ENCODE measurements at places on chromosomes 12 and 14. TPM values are rescaled to one million over a fixed set of nuclear protein-coding genes. Genes with fewer than 3 reads are reported as not detected.
A peak's percentile ranks its signal among the peaks of the same experiment; 100 is the strongest.

The ZDHHC22 gene
- 77.3 TPM for total RNA-seq

DNA sequence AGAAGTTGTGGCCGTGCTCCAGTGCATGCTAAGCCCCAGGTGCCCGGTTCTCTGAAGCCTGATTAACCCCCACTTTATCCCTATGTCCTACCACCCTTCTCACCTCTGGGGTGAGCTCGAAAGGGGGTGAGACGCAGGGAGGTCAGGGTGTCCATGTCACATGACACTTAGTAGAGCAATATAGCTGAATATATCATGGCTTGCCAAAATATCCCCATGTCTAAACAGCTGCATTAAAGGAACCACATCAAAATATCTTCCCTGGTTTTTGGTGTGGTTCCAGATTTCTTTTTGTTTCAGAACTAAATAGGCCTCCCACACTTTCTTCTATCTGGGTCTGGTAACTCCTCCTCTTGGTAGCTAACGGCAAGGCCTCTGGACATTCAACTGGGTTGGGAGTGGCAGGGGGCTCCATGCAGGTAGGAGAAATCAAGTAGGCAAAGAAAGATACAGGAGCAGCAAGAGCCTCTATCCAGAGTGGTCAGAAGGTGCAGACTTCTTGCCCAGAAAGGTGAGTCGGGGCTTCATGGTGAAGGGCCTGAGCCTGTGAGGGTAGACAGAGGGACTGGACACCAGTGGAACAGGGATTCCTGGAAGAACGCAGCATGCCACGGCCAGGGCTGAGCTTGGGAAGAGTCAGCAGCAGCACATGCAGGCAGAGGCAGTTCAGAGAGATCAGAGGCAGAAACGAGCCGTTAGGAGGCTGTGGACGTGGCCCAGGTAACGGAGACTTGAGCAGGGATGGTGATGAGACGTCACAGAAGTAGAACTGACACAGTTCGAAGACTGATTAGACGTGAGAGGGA lies 202.8 kb upstream of the DIO3 start:
- DNase-seq, result no peak

The WASHC4 gene
- total RNA-seq, result 75.4 TPM

The PRB2 gene
- not detected for total RNA-seq

The MOK gene
- total RNA-seq, result 6.5 TPM

- DNase-seq, result peak; percentile 46
Observed at GRCh38 chr14:75941030-75941429, 40.8 kb downstream of the TGFB3 start.

GRCh38 chr14:101113835-101114725 lies 210.6 kb upstream of the RTL1 start:
- DNase-seq, result no peak

The RNASE7 gene
- not detected for total RNA-seq

DNA sequence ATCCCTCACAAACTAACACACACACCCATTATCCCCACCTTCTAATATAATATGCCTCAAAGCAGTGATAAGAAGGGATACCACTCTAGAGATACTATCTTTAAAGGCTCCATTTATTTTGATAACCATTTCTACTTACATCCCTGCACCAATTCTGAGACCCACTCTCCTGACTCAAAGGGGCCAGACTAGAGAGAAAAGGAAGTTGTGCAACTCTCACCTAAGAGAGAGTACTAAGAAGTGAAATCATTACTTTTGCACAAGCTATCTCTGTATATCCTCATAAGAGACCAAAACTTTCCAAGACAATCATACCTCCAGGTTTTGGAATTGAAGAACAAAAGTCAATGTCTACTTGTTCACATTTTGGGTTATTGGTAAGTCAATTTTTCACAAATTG lies 45.4 kb upstream of the USP15 start:
- DNase-seq, result no peak

- DNase-seq, result no peak
Observed at GRCh38 chr14:80350707-80351106, 139.4 kb upstream of the DIO2 start.

DNA sequence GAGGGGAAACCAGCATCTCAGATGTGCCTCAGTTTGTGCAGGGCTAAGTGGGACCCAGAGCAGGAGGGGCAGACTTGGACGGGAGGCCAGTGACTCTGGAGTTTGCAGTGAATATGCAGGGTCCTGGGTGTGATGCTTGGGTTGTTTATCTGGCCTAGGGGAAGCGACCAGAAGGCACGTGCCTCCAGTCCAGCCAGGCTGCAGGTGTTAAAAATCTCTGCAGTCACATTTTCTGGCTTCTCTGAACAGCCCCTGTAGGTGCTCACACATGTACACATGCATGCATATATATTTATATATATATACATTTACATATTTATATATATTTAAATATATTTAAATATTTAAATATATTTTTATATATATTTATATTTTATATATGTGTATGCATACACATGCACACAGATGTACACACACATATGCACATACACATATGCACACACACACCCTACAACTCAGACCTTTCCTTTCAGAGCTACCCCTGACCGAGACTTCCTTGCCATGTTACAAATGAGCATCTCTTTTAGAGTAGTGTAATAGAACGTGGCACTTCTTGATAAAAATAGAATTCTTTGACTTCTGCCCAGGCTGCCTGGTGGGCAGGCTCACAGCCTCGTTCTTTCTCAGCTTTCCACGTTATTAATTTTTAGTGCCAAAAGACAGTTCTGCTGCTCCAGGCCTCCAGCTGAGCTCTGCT lies 26.8 kb upstream of the TCL1B start:
- DNase-seq, result no peak

- DNase-seq, result no peak
Observed at GRCh38 chr12:90398285-90398836, 556.6 kb downstream of the CCER1 start.

GRCh38 chr14:69505338-69506240 lies 21.1 kb downstream of the PLEKHD1 start:
- DNase-seq, result no peak

DNA sequence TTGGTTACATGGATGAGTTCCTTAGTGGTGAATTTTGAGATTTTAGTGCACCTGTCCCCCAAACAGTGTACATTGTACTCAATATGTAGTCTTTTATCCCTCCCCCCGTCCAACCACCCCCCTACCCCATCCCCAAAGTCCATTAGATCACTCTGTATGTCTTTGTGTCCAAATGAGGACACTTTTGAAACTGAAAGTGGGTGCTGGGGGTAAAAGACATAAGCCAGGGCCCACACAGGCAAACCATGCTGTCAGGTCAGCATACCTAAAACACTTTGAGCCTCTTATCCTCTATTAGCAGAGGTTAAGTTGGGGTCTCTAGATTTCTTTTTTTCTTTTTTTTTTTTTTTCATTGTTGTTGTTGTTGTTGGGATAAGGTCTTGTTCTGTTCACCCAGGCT lies 31.3 kb upstream of the KICS2 start:
- DNase-seq, result no peak

GRCh38 chr12:45987340-45987727 lies 3.0 kb downstream of the SCAF11 start:
- DNase-seq, result no peak

GRCh38 chr12:16027002-16027401 lies 115.9 kb downstream of the DERA start:
- no peak for DNase-seq

The KLRC1 gene
- not detected for total RNA-seq

The SLC2A3 gene
- total RNA-seq, result 291 TPM

DNA sequence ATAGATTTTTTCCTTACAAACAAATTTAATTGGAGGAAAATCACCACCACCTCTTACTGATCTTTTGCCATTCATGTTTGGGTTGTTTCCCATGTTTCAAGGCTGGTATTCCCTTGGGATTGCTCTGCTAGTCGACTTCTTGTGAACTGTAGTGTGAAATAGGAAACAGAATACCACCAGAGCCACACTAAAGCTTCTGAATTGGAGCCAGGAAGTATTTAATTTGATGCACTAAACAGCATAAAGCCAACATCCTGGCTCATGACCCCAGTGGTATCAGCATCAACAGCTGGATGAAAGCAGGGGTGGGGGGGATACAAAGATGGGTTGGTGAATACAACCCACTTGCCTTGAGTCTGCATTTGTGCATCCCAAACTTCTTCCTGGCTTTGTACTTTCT lies 127.5 kb downstream of the TBC1D30 start:
- no peak for DNase-seq

The TOMM20L gene
- total RNA-seq, result not detected

GRCh38 chr12:95784915-95785314 lies 5.6 kb downstream of the NTN4 start:
- no peak for DNase-seq

DNA sequence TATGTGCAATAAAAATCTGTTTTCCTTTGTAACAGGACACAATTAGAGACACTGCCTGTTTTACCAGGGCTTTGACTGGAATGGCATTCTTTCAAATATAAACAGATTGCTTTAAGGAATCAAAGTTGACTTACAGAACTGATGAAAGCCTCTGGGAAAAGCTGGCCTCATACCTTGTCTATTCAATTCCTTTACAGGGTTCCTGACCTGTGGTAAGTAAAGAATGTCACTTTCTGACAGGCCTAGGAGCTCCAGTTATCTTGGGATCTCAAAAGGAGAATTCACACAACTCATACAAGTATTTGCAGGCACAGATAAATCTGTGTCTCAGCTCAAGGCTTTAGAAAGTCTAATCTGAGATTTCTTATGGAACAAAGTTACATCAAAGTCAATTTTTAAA lies 88.4 kb downstream of the BCAT1 start:
- DNase-seq, result no peak

The FGF6 gene
- not detected for total RNA-seq

- DNase-seq, result no peak
Observed at GRCh38 chr14:57656853-57657252, 163.2 kb upstream of the CCDC198 start.

DNA sequence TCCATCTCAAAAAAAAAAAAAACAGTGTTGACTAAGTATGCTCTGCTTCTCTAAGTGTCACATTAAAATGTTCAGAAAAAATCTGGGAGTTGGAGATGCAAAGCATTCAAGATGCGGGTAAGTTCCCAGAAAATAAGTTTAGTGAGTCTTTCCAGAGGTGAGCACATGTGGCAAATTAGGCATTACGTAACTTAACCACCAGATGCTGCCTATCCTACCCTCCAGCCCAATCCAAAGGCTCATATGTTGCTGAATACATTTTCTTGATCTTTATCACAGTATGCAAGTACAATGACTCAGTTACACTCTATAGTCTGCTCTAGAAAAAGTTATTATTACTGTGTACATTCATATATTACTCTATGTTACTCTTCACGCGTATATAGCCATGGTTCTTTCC lies 3.6 kb downstream of the SLC2A14 start:
- no peak for DNase-seq

DNA sequence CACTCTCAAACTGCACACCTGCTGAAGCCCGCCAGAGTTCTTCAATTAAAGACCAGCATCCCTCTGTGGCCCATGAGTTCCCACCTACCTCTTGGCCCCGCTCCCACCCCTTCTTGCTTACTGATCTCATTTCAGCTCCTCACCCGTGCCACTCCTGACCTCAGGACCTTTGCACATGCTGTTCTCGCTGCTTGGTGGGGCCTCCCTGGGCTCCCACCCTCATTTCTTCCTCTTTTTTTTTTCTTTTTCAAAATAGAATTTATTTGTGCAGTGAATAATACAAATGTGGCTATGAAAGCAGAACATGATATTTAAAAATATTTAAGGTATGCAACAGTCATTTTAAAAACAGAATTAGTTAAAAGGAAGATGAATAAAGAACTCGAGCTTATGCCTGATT lies 8.5 kb upstream of the SERPINA9 start:
- DNase-seq, result no peak

DNA sequence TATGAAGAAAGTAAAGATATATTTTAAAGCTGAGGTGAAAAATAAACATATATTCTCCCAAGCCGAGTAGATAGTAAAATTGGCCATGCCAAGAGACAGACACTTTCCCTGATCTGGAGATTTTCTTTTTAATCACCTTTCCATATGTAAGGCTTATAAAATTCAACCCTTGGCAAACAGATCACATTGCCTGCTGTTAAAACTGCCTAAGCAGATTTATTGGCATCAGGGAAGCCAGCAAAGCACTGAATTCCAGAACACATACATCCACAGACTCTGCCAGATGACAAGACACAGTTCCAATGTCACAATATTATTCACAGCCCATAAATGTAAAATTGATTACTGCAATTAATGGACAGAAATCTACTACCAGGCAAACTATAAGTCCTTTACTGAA lies 78.2 kb upstream of the GARIN2 start:
- no peak for DNase-seq

DNA sequence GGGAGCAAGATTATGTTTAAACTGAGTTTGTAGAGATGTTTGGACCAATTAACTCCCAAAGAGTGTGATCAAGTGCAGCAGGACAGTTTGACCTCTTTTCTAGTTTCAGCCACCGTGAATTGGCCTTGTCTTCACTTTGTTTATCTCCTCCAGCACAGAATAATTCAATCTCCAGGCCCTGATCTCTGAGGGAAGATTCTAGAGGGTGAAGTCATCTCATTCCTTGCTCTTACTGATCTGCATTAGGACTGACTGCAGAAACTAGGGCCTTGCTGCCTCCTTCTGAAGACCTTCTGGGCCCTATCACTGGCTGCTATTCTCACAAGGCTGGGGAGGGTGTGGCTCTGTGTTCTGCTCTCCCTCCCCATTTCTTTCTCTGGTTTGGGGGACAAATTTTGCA lies 29.4 kb downstream of the C12orf75 start:
- DNase-seq, result no peak

- DNase-seq, result no peak
Observed at GRCh38 chr12:51746416-51746815, 102.1 kb downstream of the FIGNL2 start.

- no peak for DNase-seq
Observed at GRCh38 chr12:12786351-12786705, 869 bp downstream of the APOLD1 start.

The KCNC2 gene
- total RNA-seq, result 11.6 TPM

The POLE gene
- total RNA-seq, result 38.6 TPM

GRCh38 chr12:107045186-107045585 lies 48.2 kb downstream of the CRY1 start:
- DNase-seq, result no peak

The MYF5 gene
- not detected for total RNA-seq

GRCh38 chr14:61549425-61549824 lies 145.9 kb upstream of the HIF1A start:
- DNase-seq, result no peak

The DPPA3 gene
- total RNA-seq, result not detected

- DNase-seq, result no peak
Observed at GRCh38 chr12:67415473-67415872, 146.3 kb downstream of the CAND1 start.

DNA sequence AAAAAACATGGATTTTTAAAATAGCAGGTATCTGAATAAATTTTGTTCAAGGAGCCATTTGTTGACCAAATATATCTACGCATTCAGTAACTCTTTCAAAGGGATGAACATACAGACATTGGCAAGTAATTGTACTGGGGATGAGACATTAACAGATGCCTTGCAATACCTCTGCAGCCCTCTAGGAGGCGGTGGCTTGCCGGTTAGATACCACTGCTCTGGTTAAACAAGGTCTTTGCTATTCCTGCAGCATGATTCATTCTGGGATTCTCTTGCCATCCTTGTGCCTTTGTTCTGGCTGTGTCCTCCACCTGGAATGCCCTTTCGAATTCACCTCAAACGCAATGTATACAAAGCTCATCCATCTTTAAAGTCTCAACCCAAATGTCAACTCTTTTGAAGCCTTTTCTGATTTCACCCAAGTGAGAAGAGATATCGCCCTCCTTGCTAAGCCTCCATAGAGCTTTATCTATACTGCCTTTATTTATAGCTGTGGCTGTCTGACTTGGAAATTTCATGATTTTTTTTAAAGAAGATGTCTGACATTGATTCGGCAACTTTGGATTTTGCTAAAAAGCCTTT lies 131.0 kb upstream of the SRRM4 start:
- DNase-seq, result peak; percentile 72

The PMCH gene
- total RNA-seq, result not detected

All from glutamatergic neuron (in vitro differentiated cells).